Activated T-cell treated with anti-CD3 and anti-CD28 coated beads for 24 hours (primary cell): ENCODE measurements at places on chromosomes 7 and 10.

DNA sequence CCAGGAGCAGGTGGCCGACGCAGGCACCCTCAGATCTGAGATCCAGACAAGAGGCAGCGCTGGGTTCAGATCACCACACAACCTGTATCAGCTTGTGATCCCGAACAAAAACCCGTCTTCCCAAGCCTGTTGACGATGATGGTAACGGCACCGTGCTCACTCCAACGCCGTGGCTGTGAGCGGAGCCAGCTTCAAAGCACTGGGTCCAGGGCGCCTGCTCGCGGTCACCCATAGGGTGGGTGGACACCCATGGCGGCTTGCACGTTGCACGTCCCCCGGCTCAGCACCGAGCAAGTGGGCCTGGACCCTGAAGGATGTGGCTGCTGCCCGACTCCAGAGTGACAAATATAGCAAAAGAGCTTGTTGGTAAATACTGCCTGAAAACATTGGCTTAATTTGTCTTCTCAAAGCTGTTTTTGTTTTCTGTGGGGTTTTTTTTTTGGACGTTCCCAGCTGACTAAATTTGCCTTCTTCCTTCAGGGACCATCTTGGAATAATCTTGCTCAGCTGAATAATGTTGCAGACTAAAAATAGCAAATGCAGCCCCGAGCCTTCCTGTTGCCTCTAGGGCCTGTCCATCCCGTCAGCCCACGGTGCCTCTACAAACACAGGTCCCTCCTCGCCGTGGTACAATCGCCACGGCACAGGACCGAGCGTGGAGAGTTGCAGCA, 41.0 kb downstream of the FOXK1 start:
- DNase-seq = no peak

- no peak for DNase-seq
These were observed 16.0 kb downstream of the GPER1 start for GRCh38 chr7:1103789-1104515.

DNA sequence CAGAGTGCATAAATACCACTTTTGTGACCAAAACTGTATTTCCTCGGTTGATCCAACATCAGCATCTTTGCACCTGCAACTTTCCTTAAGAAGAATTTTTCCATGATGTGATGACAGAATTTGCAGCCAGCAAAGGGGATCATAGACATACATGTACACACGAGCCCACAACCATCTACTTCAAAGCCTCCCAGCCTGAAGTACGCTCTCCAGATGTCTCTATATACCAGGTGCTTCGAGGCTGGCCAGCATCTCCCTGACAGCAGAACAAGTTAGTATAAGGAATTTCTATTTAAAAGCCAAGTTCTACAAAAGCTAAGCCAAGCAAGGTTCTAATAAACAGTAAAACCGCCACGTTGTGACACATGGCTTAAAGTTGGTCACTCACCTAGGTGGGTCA, 328.5 kb downstream of the KCNMA1 start:
- DNase-seq = no peak

GRCh38 chr10:21501091-21501490, 24.4 kb downstream of the SKIDA1 start:
- DNase-seq = no peak

GRCh38 chr7:8507566-8507965, 74.2 kb downstream of the NXPH1 start:
- DNase-seq = no peak

- DNase-seq = no peak
These were observed 26.1 kb downstream of the INPP5A start for GRCh38 chr10:132563485-132564248.

GRCh38 chr7:69768986-69769595, 170.8 kb downstream of the AUTS2 start:
- no peak for DNase-seq
